ENCODE measurements at places on chromosomes 4 and X. TPM values are rescaled to one million over a fixed set of nuclear protein-coding genes. Genes with fewer than 3 reads are reported as not detected.
A peak's percentile ranks its signal among the peaks of the same experiment; 100 is the strongest.

DNA sequence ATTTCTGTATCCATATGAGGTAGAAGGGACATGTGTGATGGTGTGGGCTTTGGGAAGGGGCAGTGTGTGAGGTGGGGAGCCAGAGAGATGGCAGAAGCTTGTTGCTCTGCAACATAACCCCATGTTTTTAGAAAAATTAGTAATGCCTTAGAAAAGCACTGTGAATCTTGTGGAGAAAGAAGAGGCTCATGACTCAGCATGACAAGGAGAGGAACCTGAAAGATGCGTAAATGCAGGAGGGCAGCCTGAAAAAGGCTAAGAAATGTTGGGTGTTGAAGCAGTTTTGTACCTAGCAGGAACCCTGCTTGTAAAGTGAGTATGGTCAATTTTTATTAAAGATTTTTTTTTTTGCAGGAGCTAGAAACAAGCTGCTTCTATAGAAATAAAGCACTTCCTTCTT is 59.8 kb downstream of the ARSJ start:
- no peak for DNase-seq

- no peak for DNase-seq
Observed at GRCh38 chr4:170741856-170742255, 652.1 kb upstream of the AADAT start.

GRCh38 chr4:149785696-149786431 is 29.8 kb downstream of the IQCM start:
- DNase-seq, result peak; percentile 40

The PABPC5 gene
- 3.8 TPM for total RNA-seq

The GAGE2A gene
- not detected for total RNA-seq

GRCh38 chr4:168598191-168598590 is 101.3 kb downstream of the PALLD start:
- DNase-seq, result no peak

The FAM241A gene
- total RNA-seq, result 3.4 TPM

- DNase-seq, result no peak
Observed at GRCh38 chrX:45601052-45601451, 400.4 kb upstream of the DIPK2B start.

DNA sequence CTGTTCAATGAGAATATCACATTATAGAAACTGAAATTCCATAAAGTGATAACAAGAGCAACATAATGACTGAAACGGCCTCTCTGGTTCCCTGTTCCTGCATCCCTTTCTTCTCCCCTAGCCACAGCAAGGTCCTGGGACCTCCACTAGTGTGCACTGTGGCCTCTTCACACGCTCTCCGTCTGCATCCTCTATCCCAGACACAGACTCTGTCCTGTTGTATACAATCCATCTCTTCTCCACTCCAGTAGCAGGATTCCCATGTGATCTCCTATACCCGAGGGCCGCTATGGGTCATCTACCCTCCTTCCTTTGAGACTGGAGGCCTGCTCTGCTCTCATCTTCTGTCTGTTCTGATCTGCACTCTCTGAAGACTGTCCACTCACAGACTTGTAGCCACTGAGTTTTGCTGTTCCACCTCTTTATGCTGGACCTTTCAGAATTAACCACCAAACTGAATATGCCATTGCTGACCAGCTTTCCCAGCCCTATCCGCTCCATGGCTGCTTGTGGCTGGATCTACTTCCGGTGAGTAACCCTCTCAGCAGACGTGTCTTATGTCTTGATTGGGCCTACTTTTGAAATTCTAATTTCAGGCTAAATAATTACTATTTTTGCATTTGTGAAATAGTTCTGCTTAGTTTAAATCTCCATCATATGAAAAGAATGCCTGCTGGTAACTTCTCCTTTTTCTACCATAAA is 105.1 kb upstream of the NAP1L5 start:
- DNase-seq, result no peak

DNA sequence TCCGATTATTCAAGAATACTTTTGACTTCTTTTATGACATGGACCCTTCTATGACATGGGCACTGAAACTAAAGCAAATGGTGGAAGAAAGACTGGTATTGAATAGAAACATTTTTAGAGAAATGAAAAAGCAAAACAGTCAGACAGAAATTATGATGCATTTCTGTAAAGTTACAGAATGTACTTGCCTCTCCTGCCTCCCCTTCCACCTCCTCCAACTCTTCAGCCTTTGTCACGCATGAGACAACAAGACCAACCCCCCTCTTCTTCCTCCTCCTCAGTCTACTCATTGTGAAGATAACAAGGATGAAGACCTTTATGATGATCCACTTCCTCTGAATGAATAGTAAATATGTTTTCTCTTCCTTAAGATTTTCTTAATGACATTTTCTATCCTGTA is 46.3 kb upstream of the HUWE1 start:
- no peak for DNase-seq

GRCh38 chr4:36207831-36208520 is 36.3 kb downstream of the ARAP2 start:
- no peak for DNase-seq

DNA sequence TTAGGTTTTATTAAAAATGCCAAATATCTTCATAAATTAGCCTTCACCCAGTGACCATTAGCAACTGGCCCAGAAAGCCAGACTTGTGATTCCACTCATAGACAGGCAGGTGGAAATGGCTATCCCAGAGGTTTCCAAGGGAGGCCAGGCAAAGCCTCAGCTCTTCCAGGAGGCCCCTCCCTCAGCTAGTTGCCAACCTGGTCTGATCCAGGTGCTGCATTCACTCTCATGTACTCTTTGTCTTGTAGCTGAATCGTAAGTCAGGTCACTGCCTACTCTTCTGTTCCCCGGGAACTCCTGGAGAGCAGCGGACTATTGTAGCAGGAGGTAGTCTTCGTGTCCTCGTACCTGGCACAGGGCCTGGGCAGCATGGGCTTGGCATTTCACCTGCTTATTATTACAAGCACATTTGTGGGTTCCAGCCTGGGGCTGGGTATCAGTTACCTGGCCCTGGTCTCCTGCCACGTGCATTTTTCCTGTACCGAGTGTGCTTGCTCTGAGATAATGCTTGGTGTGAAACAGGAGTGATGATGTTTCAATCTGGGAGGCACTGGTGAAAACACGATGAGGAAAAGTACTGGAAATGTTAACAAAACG is 101.6 kb downstream of the FAM193A start:
- peak; percentile 73 for DNase-seq

- DNase-seq, result no peak
Observed at GRCh38 chr4:26909369-26909768, 48.7 kb downstream of the STIM2 start.

The GABRQ gene
- total RNA-seq, result 0.13 TPM
